ENCODE measurements at places on chromosomes 16 and 17.

DNA sequence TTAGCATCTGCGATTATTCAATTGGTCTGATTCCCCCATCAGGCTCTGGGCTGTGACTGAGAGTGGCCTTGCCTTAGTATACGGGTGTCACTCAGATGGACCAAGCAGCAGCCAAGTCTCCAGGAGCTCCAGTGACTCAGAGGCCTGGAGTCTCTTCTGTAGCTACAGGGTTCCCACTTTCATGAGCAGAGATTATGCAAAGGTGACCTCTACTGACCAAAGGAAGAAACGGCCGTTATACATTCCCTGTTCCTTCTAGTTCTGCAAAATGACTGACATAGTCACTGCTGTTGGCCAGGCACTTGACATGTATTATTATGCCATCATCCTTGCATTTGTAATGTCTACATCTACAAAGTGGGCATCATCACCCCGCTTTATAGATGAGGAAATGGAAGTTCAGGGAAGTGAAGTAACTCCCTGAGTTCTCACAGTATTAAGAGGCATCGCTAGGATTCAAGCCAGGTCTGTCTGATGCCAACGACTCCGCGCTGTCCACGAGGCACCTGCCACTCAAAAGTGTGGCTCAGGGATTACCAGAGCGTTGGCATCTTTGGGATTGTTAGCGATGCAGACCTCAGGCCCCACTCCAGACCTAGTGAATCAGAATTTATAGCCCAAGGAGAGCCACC lies 23.3 kb downstream of the SLC38A7 start:
- peak; percentile 86 for DNase-seq

GRCh38 chr17:19417611-19418010 lies 6.6 kb downstream of the RNF112 start:
- no peak for DNase-seq

DNA sequence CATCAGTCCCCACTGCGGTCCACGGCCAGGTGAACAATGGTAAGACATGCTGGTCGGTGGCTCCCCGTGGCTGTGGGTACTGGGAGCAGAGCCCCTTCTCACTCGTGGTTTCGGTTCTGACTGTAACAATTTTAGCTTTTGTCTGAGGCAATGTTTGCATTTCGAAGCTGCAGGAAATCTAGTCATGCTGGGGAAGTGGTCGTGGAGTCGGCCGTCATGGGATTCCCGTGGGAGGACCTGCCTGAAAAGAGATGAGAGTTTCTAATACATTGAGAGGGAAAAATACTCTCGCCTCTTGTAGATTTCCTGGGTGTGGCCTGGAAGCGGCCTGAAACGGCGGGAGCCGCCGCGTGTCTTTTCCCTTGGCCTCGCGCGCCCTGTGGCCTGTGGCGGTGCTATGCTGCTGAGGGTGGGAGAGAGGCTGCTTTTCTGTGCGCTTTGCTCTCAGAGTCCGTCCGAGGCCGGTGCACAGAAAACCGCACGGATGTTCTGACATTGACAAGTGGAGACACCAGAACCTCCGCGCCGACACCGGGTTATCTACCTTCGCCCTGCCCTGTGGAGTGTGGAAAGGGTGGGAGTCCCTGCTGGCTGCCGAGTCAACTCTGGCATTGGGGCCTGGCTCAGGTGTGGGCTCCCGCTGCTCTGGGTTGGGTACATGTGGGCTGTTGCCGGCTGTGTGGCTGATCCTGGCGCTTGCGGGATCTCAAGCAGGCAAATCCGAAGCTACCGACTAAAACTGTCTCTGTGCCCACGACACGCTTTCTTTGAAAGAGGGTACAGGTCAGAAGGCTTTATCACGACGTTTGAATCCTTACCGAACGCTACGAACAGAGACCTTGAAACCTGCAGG lies 60.8 kb downstream of the WDR45B start:
- no peak for DNase-seq

DNA sequence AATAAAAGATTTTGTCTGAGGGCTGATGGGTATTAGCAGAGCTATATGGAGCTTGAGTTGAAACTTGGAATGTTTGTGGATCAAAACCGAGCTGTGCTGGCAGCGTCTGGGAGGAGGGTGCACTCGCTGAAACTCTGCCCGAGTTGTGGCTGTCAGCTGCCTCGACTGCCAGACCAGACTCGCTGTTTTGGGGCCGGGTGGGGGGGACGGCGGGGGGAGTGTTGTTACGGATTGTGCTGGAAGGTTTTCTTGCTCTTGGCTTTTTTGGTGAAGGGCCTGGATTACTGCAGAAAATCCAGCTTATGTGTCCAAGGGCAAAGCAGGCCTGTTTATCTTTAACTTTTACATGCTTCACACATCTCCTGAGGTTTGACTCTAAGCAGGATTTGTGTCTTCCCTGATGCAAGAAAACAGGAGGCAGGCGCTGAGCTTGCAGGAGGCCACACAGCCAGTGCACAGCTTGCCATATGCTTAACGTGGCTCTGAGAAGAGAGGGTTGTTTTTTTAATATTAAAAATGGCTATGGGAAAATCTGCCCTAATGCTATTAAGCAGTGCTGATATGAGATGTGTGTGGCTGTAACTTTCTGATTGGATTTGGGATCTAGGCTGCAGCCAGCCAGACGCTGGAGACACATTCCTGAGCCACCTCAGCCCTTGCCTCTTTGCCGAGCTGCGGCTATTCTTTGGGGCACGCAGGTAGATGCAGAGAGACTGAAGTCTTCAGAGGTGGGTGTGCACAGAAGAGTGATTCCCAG lies 20.5 kb upstream of the RPTOR start:
- DNase-seq, result no peak

DNA sequence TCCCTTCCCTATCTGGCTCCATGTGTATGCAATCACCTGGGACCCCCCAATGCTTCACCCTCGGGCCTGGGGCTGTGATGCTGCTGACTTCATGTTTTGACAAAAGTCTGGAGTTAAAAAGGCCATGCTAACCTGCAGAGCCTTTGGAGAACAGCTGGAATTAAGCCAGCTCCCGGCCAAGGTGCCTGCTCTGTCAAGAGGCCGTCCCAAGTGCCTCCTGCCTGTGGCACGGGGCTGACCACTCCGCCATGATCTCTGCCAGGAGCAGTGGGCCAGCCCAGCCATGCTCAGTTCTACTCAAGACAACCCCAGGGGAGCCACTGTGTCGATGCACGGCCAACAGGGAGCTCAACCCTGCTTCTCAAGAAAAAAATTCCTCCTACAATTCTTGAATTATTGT lies 93.6 kb downstream of the CCDC182 start:
- DNase-seq, result no peak

- DNase-seq, result no peak
These were observed 15.4 kb downstream of the ABCA10 start for GRCh38 chr17:69213059-69213813.

- peak; percentile 86 for DNase-seq
These were observed 550 bp upstream of the RNF213 start for GRCh38 chr17:80260069-80260535.

DNA sequence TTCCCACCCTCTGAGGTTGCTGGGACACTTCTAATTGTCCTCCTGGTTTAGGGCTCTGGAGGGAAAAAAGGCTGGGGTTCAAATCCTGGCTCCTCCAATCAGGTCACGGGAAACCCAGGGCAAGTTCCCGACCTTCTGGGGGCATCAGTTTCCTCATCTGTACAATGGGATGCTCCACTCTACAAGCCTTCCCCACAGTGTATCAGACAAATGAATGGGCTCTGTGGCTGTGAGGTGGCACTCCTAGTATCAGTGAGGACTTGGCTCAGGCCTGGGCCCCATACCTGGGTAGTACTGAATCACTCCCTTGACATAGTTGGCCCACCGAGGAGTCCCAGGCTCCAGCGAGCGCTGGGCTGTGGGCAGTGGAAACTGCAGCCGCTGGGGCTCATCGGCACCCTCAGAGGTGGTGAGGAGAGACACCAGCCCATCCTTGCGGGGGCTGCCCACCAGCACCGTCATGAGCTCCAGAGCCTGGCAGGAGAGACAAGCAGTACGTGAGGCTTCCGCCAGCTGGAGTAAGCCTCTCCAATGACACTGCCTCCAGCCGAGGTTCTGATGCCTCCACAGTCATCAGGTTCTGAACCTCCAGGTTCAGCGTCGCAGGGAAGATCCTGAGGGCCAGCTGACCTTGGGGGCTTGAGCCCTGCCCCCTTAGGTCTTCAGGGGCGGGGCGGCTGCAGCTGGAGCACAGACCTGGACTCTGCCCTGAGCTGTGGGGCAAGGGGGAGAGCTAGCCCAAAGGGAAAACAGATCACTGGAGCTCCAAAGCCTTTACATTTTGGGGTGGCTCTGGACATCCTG lies 1.2 kb downstream of the GALK1 start:
- DNase-seq, result no peak

DNA sequence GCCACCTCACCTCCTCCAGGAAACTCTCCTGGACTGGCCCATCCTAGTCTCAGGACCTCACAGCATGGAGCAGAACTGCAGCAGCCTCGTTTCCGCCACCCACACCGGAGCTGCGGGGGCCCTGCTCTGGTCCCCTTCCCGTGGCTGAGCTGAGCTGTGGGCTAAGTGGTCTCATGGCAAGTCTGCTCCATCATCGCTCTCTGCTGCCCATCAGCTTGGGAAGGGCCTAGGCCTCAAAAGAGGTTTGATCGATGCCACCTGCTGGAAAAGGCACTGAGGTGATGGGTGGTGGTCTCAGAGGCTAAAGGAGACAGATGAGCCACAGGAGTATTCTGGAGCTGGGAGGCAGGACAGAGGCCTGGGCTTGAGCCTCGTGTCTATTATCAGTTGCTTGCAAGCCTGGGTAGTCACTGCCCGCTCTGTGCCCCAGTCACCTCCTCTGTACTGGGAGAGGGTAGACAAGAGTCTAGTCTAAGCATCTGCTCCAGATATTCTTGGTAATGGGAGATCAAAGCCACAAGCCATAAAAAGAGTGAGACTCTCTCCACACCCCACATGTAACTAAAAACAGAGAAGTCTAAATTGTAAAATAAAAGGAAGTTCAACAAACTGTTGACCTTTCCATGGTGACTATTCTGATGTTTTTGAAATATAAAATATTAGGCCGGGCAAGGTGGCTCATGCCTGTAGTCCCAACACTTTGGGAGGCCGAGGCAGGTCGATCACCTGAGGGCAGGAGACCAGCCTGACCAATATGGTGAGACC lies 1.6 kb downstream of the ITGAE start:
- no peak for DNase-seq
